Skin of body (tissue), 3 donors: ENCODE measurements at places on chromosomes 13 and 19. TPM values are rescaled to one million over a fixed set of nuclear protein-coding genes. Genes with fewer than 3 reads are reported as not detected.

The CACNG8 gene
- under 0.01 TPM for total RNA-seq

The SLC25A41 gene
- 0.49 TPM for total RNA-seq

The ACP5 gene
- 8.6 TPM for total RNA-seq

The ZNF284 gene
- total RNA-seq = 3.7 TPM

The ZNF584 gene
- total RNA-seq = 8.4 TPM

The LILRB1 gene
- 0.49 TPM for total RNA-seq

The CEACAM7 gene
- total RNA-seq = 0.30 TPM

The IL12RB1 gene
- total RNA-seq = 0.10 TPM

The LMTK3 gene
- 0.79 TPM for total RNA-seq

The POSTN gene
- 947 TPM for total RNA-seq

The PGLYRP1 gene
- 5.3 TPM for total RNA-seq

The CLEC17A gene
- 0.10 TPM for total RNA-seq

The ZNF85 gene
- 14.7 TPM for total RNA-seq

The TMC4 gene
- 1.8 TPM for total RNA-seq

GRCh38 chr19:46634656-46635218 is 1.3 kb downstream of the GNG8 start:
- DNase-seq = no peak

DNA sequence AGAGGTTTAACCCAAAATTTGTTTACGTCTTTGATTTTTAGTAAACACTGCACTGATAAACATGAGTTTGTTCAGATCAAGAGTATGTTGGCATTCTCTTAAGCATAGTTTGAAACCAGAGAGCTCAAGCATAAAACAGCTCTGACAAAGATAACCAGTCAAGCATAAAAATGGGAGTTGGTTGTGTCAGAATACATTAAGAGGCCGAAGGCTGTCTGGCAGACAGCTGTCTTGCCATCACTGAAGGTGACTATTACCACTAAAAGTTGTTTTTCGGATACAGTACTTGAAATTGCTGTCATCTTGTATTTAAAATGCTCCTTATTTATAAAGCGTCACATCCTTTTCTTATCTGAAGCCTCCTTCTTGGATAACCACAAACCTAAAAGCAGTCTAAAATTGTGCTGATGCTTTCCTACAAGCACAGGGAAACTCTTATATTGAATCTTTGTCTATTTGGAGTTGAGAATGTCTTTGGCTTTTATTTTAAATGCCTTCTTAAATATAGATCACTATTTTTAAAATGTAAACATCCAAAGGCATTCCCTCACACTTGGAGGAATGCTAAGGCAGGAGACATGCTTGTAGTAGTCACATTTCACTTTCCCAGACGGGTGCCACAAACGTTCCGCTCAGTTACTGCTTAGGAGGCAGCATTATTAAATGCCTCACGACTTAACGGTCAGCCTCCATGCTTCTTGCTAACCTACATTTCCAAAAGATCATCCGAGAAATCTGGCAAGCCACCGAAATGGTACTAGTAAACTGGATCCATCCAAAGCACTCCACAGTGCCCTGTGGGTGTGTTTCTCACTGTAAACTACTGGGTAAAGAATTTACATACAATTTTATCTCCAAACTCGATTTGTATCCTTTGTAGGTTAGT is 1.5 kb downstream of the SMAD9 start:
- DNase-seq = peak; percentile 14

DNA sequence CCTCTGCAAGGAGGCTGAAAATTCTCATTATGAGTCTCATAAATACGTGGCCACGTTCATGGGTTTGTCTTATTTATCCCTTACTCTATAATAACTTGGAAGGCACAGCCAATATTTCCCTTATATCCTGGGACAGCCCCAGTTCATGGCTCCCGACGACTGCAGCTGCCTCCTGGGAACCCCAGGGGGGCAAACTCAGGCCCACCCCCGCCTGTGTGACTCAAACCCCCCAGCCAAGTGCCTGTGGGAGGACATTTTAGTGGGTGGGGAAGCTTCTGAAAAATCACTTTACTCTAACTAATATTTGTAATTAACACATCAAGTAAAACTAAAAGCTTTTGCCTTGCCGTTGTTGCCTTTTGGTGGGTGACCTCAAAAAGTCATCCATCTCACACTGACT is 14.3 kb downstream of the RASA3 start:
- no peak for DNase-seq

DNA sequence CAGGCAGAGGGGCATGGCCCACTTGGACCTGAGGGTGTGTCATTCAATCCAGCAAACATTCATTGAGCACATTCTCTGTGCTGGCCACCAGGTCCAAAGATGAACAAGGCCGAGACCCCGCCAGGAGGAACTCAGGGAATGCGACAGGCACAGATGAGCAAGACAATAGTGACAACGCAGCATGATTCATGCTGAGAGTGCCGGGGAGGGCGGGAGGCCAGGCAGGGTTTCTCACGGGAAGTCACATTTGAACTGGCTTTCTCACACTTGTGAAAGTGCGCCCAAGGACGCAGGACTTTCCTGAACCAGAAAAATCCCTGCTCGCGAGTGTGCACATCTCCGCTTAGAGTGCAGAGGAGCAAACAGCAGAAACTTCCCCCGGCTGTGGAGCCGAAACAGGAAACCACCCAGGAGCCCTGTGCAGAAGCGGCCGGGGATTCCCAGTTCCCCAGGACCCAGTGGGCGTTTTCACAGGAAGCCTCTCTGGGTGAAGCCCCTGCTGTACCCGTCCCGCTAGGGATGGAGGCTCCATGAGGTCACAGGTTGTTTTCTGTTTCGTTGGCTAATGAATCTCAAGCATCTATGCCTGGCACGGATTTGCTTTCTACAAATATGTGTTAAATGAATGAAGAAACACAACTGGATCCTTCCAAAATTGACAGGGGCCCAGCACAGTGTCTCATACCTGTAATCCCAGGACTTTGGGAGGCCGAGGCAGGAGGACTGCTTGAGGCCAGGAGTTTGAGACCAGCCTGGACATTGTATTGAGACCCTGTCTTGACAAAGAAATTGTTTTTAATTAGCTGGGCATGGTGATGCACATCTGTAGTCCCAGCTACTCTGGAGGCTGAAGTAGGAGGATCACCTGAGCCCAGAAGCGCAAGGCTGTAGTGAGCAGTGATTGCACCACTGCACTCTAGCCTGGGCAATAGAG is 68.4 kb upstream of the TM9SF2 start:
- peak; percentile 14 for DNase-seq

- no peak for DNase-seq
Observed at GRCh38 chr13:99347911-99348451, 40.8 kb upstream of the GPR183 start.

- DNase-seq = no peak
Observed at GRCh38 chr13:86462011-86462410, 662.8 kb upstream of the SLITRK6 start.

DNA sequence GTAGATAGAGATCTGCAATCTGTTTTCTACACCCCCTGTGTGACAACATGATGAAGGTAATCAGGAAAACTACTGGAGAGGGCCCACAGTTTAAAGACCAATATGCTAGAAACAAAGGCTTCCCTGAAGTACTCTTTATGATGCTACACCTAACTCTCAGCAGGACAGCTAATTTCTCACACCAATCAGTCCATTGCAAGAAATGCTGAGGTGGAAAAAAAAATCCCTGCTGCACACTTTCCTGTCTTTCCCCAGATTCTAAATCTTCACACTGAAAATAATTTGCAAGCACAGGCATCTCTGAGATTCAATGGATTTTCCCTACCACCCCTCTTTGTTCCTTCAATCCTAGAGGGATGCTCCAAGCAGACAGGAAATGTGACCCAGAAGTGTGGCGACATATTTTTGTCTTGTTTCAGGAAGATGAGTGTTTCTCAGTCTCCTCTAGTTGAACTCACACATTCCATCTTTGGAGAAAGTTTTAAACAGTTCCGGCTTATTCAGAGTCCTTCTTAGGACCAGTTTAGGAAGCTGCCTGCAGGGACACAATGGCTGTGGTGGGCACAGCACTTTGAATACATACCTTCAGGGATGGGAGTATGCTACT is 671.6 kb downstream of the DIAPH3 start:
- DNase-seq = no peak

DNA sequence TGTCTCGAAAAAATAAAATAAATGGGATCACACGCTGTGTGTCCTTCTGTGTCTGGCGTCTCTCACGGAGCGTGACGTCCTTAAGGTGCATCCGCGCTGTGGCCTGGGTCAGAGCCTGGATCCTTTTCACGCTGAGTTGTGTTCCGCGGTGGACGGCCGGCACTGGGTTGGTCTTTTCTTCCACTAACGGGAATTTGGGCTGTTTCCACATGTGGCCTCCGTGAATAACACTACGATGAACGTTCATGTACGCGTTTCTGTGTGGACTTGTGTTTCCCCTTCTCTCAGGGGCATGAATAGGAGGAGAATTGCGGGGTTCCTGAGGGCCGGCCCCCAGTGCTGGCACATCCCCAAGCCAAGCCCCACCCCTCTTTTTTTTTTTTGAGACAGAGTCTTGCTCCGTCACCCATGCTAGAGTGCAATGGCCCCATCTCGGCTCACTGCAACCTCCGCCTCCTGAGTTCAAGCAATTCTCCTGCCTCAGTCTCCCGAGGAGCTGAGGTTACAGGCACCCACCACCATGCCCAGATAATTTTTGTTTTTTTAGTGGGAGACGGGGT is 6.2 kb upstream of the PTBP1 start:
- DNase-seq = no peak

DNA sequence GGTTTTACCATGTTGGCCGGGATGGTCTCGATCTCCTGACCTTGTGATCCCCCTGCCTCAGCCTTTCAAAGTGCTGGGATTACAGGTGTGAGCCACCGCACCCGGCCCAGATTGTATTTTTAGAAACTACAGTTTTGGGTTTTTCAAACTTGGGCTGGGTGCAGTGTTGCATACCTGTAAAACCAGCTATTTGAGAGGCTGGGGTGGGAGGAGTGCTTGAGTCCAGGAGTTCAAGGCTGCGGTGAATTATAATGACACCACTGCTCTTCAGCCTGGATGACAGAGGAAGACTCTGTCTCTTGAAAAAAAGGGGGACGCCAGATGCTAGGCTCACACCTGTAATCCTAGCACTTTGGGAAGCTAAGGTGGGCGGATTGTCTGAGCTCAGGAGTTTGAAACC is 4.2 kb downstream of the CHAF1A start:
- no peak for DNase-seq

DNA sequence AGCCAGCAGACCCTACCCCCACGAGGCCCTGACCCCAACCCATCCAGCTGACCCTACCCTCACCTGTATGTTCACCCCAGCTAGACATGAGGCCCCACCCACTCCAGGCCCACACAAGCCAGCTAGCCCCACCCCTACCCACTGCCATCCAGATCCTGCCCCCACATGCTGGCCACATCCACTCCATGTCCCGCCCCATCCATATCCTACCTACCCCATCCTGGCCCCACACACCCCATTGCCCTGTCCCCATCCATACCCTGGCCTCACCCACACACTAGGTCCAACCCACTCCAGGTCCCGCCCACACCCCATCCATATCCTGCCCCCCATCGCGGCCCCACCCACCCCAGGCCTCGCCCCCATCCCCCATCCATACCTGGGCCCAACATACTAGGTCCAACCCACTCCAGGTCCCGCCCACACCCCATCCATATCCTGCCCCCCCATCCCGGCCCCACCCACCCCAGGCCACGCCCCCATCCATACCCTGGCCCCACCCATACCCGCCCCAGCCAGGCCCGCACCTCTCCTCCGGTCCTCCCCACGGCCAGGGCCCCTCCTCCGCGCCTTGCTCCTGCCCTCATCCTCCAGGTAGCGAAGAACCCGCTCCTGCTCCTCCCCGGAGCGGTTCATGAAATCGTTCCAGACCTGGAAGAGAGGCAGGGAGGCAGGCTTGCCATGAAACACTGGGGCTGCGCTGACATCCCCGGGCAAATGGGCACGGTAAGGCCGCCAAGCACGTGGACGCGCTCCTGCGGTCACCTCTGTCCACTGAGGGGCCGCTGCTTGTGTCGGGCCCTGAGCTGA is 7.2 kb downstream of the RNU6-9 start:
- no peak for DNase-seq

DNA sequence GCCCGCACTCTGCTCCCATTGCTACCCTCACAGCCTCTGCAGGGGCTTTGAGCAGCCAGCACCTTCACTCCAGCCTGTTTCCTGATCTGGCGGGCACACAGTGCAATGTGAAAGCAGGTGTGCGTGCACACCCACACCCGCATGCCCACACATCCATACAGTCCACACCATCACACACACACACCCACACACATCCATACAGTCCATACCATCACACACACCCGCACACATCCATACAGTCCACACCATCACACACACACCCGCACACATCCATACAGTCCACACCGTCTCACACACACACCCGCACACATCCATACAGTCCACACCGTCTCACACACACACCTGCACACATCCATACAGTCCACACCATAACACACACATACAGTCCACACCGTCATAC is 28.0 kb downstream of the PIAS4 start:
- DNase-seq = no peak

GRCh38 chr19:30092721-30093569 is 150.9 kb downstream of the URI1 start:
- no peak for DNase-seq

GRCh38 chr19:5173993-5174392 is 166.6 kb downstream of the PTPRS start:
- no peak for DNase-seq

GRCh38 chr19:13848798-13849676 is 27.9 kb upstream of the NANOS3 start:
- DNase-seq = peak; percentile 34

DNA sequence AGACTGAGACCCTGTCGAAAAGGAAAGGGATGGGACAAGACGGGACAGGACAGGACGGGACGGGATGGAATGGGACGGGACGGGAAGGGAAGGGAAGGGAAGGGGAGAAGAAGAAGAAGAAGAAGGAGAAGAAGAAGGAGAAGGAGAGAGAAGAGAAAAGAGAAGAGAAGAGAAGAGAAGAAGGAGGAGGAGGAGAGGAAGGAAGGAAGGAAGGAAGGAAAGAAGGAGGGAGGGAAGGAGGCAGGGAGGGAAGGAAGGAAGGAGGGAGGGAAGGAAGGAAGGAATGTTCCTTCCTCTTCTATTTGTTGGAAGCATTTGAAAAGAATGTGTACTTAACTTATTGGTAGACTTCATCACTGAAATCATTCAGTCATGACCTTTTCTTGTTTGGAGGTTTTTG is 9.6 kb upstream of the SHFL start:
- no peak for DNase-seq

DNA sequence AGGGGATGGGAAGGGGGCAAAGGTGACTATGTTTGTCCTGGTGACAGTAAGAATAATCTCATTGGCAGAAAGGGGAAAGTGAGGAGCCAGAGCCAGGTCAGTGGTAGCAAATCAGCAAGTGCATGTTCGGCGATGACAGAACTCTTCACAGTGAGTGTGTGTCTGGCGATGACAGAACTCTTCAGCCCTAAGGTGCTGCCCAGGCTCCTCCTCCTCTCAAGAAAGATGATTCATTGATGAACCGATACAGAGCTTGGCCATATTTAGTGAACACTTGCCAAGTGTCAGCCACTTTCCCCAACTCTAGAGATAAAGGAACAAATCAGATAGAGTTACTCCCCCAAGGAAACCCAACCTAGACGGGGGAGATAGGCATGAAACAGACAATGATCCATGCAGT is 199.3 kb upstream of the UBL3 start:
- DNase-seq = no peak

DNA sequence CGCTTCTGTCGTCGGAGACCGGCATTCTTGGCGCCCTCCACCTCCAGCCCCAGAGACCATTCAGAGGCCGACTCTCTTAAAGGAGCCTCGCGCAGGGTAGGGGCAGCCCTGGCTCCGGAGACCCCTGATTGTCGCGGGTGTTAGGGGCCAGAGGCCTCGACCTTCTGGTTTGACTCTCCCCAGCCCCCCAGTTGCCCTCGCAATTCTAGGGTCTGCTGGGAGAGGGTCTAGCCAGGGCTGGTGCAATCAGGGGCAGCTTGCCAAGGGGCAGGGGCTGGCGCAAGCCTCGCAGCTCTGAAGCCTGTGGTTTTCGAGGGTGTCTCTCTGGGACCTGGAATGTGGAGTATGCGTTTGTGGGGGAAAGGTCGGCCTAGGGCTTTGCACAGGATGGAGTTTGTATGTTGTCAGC is 1.6 kb upstream of the SLC7A10 start:
- DNase-seq = no peak
